Activated T-cell treated with anti-CD3 and anti-CD28 coated beads, Interleukin-2, amount 50 U/mL, for 24 hours (primary cell): ENCODE measurements at places on chromosomes 11 and 22.

DNA sequence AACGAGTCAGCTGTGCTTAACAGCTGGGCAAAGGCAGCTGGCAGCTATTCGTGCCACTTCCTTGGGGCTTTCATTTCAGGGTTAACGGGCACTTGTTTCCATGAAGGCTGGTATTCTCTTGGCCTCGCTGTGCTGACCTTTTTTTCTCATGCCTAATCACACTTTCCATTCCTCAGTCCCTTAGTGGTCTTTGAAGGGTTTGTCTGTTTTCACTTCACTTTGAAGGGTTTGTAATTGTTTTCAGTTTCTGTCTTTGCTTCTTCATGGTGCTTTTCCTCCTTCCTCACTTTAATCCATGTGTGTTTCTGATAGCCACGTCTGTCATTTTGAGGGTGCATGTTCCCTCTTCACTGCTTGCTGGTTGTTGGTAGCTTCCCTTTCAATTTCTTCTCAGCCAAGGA, 24.6 kb downstream of the PPIL2 start:
- DNase-seq: no peak

DNA sequence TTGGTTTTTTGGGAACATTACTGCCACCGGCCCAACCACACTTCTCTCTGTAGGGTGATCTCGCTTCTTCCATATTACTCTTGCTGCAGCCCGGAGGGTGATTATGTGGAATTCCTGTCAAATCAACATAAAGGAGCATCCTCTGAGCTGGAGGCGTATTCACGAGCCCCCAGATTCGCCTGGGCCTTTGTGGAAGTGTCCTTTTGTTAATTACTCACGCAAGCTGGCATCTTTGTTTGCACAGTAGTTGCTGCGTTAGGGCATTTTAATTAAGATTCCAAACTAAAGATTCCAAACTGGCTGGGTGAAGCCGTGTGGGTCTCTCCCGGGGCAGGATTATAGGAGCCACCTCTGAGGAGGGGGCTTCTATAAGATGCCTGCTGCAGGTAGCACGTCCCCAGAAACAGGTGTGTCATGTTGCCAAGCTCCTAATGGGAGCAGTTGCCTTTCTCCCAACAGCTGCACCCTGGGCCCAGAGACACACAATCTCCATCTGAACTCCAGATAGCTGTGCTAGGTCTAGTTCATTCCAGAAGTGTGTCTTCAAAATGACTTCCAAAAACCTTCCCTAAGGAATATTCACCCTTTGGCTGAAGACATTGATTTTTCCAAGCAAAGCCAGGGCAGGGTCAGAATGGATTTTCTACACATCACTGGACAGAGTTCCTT, 40.9 kb downstream of the SHISAL1 start:
- no peak for DNase-seq

- DNase-seq: no peak
These were observed 15.2 kb downstream of the TMPRSS5 start for GRCh38 chr11:113690619-113691569.

- peak; percentile 11 for DNase-seq
These were observed 4.0 kb downstream of the UCP2 start for GRCh38 chr11:73978576-73979086.

DNA sequence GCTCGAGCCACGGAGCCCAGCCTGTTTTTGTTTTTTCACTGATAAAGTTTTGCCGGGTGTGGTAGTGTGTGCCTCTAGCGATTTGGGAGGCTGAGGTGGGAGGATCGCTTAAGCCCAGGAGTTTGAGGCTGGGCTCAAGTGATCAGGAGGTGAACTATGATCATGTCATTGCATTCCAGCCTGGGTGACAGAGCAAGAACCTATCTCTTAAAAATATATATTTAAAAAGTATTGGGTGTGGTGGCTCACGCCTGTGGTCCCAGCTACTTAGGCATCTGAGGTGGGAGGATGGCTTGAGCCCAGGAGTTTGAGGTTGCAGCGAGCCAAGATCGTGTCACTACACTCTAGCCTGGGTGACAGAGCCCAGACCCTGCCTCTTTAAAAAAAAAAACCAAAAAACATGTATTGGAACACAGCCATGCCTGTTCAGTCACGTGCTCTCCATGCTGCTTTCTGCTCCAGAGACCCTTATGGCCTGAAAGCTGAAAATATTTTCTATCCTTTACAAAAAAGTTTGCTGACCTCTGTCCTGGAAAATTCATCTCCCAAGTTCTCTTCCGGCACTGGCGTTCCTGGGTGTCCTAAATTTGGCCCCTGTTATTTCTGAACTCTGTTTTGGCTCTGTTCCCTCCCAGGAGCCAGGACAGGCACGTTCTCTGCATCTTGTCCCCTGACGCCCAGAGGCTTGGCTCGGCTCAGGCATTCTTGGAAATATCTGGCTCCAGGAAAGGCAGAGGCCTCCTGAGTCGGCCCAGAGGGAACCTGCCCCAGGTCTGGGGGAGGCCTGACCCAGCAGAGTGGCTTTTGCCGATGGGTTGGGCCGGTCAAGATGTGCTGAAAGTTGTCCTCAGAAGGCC, 61.3 kb upstream of the PPP6R3 start:
- no peak for DNase-seq

DNA sequence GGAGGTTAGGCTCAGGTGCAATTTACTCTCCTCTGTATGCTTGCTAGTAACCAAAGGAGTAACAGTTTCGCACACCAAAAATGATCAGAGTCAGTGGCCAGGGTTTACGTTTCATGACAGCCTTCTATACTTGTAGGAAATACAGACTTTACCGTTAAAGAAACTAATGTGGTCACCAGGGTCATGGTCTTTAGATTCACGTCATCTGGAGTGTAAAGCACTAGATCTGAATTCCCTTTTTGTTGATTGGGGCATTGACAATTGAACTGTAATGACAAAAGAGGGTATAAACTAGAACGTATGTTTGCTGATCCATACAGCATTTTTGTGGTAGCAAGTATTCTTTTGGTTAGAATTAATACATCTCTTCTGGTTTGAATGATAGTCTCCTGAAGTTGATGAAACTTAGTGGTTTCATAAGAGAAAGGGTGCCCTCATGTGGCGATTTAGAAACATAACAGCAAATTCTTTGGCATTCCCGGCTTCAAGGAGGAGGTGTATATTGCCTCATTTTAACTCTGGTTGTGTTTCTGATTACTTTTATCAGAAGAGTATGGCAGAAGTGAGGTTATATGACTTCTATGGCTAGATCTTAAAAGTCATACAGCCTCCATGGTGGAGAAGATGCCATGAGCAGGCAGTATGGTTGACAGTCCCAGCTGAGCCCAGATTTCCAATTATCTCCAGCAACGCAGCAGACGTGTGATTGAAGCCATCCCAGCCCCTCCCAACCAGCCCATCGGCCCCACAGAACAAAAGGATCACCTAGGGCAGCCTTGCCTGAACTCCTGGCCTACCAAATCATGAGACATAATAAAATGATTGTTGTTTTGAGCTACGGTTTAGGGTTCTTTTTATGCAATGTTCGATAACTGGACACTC, 35.1 kb downstream of the MMP7 start:
- no peak for DNase-seq

GRCh38 chr11:2095542-2095941, 43.6 kb downstream of the IGF2 start:
- DNase-seq: no peak

DNA sequence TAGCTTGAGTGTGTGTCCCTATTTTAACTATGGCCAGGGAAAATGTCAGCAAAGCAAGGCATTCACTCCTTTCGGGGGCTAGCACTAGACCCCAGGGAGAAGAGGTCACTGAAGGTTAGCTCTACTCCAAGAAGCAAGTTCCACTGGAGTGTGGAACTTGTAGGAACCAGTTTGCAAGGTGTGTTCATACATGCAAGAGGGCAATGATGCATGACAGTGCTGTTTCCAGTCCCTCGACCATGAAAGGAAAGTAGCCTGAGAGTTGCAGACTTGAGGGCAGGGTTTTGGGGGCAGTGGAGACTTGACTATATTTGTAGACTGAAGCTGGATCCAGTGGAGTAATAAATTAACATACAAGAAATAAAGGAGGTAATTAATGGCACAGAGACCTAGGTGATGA, 21.6 kb upstream of the SLC36A4 start:
- DNase-seq: no peak

GRCh38 chr11:59551659-59552521, 40.6 kb downstream of the OR4D9 start:
- DNase-seq: no peak

DNA sequence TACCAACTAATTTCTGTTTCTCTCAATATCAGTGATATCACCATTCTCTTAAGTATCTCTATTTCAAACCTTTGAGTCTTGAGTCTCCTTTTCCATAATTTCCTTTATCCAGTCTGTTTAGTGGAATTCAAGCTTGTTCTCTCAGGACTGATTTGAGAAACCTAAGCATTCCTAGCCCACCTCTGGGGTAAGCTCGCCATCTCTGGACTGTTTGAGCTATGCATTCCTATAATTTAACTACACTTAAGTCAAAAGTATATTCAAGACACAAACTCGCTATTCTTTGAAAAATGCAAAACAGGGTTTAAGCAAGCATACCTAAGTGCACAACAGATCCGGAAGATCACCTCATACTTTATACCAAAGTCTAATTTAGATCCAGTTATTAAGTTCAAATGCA, 2.1 kb upstream of the DLAT start:
- no peak for DNase-seq

GRCh38 chr11:102564110-102564509, 33.6 kb upstream of the MMP7 start:
- no peak for DNase-seq

- DNase-seq: no peak
These were observed 113.2 kb downstream of the STK33 start for GRCh38 chr11:8480858-8481257.

DNA sequence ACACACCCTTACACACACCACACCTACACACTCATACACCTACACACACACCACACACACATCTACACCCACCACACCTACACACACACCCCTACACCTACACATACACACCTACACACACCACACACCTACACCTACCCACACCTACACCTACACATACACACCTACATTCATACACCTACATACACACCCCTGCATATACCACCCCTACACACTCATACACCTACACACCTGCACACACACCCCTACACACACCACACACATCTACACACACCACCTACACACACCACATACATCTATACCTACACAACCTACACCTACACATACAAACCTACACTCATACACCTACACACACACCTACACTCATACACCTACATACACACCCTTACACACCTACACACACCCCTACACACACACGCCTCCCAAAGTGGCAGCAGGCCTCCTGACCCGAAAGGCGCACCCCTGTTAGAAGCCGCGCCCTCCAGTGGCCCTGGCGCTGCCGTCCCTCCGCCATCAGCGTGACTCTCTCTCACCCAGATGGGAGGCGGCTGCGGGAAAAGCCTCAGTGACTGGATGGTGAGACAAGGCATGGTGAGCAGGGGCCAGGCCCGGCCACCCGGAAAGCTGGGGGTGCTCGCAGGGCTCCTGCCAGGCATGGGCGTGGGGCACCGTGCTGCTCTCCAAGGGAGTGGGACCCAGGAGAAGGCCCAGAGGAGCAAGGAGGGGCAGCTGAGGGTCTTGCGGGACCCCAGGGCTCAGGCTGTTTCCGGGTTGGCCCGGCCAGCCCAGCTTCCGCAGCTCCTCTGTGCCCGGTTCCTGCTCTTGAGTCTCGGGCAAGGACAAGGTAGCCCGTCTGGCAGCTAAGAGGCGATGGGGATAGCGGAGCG, 37.0 kb upstream of the HMOX1 start:
- no peak for DNase-seq

DNA sequence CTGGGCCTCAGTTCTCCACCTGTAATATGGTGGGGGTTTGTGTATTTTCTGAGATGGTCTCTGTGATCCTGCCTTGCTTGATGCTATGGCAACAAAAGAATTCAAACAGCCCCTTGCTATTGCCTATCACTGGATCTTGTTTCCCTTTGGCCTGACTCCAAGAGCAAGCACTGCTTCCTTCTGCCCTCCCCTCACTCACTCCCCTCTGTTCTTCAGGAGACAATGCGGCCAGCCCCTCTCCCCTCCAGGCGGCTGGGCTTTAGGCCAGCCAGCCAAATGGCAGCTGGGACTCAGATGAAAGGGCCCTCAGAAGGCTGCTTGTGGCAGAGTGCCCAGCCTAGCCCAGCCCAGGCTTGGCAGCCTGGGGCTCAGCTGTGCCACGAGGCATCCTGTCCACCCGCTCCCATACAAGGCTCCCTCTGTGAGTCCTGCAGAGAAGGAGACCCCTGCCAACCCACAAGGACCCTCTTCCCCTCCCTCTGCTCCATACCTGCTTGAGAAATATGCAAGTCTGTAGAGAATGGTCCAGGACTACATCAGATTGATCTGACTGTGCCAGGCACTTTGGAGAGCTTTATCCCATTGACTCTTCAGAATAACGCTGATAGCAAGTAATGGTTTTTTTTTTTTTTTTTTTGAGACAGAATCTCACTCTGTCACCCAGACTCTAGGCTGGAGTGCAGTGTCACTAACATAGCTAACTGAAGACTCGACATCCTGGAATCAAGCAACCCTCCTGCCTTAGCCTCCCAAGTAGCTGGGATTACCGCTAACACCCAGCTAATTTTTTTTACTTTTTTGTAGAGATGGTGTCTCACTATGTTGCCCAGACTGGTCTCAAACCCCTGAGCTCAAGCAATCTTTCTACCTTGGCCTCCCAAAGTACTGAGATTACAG, 7.6 kb upstream of the KCTD14 start:
- no peak for DNase-seq

- DNase-seq: no peak
These were observed 53.1 kb downstream of the CELSR1 start for GRCh38 chr22:46484156-46484860.

DNA sequence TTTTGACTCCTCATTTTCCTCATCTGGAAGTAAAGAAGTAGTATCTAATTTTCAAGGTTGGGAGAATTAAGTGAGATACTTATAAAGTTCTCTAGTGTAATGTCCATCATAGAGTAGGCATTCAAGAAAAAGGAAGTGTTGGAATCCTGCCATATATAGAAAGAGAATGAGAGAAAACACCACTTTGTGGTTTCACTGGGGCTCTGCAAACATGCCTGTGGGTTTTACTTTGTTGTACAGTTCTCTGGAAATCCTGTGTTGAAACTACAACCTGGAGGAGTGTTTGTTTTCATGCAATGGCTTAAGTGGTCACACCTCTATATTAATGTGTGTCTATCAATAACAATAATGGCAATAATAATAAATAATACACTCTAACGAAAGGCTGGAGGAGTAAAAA, 741.7 kb downstream of the NELL1 start:
- no peak for DNase-seq

- no peak for DNase-seq
These were observed 24.5 kb upstream of the BLID start for GRCh38 chr11:122140500-122140899.

GRCh38 chr22:36963302-36963701, 49.9 kb downstream of the CSF2RB start:
- no peak for DNase-seq
